ENCODE measurements at places on chromosomes 1 and 21. TPM values are rescaled to one million over a fixed set of nuclear protein-coding genes. Genes with fewer than 3 reads are reported as not detected.

TTC13 gene
- total RNA-seq: 23.0 TPM

NMNAT2 gene
- 2.7 TPM for total RNA-seq

SUSD4 gene
- 3.5 TPM for total RNA-seq

DNA sequence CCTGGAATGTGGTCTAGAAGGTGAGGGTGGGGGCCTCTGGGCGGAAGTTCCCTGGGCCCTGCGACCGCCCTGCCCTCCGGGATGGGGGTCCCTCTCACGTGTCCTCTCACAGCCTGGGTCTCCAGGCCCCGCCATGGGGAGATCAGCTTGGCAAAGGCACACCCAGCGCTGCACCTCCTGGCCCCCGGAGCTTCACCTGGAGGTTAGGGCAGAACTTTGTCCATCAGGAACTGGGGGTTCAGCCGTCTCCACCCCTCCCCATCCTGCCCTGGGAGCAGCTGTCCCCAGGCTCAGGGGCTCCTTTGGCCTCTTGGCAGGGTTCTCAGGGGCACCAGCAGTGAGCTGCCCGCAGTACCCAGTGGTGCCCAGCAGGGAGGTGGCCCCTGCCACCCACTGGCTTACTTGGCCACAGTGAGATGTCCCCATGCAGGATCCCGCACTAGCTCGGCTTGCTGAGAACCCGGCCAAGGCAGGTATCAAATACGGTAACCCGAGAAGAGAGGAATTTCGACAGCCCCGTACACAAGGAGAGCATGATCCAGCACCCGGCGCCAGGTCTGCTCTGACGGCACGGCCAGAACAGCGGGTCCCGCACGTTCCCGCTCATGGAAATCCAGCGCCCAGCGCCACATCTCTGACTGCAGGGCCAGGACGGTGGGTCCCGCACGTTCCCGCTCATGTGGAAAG is 36.7 kb downstream of the RRP1 start:
- peak; percentile 43 for DNase-seq

- no peak for DNase-seq
Measured at GRCh38 chr1:24193046-24193445, 6.0 kb upstream of the IFNLR1 start.

- no peak for DNase-seq
Measured at GRCh38 chr1:221035662-221036153, 156.5 kb downstream of the HLX start.

DNA sequence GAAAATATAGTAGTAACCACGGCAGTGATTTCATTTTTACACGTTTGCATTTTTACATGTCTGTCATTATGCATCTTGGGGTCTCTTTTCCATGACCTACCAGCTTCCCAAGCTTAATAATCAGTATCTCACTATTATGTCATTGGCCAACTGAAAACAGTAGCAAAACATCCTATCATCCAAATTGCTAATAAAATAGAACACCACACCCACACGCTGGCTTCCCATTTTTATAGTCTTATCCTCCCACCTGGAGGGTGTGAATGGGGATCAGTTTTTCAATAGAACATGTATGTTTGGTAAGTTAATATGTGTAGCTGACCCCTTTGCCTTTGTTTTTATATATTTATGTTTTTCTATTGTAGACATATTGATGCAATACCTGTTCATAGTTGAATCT is 11.8 kb downstream of the TFF3 start:
- DNase-seq: no peak

DNA sequence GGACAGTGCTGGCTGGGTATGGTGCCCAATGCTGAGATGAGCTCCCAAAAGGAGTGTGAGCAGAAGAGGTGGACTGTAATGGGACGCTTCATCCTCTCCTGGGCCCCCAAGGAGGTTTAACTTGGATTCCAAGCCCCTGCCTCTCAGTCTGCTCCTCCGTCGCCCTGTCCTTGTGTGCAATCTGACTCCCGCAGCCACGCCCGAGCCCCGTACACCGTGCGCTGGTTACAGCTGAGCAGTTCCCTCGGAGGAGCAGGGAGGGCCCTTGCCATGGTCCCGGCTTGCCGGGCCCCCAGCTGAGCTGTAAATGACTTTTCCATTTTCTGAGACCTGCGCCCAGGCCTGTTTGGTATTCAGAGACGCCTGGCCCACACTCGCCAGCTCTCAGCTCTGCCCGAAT is 53.7 kb downstream of the PAX7 start:
- no peak for DNase-seq

DNA sequence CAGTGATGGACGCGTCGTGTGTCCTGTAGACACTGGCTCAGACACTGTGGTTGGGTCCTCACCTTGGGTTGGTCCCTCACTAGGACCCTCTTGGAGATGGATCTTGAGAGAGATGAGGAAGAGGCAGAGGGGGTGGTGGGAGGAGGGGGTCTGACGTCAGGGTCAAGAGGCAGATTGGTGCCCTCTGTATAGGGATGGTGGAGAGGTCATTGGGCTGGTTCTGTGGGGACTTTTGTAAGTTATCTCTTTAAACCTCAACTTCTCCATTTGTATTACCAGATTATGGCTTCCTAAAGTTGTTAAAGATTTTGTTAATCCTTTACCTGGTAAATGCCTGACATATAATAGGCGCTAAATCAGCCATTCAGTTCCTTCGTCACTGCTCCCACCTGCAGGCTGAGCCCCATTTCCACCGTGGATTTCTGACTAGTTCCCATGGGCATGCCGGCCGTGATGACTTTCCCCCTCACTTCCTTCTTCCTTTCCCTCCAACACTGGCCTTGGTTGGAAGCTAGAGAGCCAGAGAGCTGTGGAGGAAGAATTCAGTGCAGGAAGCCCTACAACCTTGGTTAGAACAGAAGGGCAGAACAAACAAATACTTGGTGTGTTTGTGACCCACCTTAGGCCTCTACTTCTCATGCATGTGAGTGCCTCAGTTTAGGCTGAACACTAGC is 8.6 kb downstream of the H6PD start:
- DNase-seq: no peak

All from neural progenitor cell (in vitro differentiated cells).